GM23248 (cell line): ENCODE measurements at places on chromosomes 2 and 18.
A peak's percentile ranks its signal among the peaks of the same experiment; 100 is the strongest.

- DNase-seq, result peak; percentile 58
These were observed 182.2 kb upstream of the STON1 start for GRCh38 chr2:48347712-48348111.

DNA sequence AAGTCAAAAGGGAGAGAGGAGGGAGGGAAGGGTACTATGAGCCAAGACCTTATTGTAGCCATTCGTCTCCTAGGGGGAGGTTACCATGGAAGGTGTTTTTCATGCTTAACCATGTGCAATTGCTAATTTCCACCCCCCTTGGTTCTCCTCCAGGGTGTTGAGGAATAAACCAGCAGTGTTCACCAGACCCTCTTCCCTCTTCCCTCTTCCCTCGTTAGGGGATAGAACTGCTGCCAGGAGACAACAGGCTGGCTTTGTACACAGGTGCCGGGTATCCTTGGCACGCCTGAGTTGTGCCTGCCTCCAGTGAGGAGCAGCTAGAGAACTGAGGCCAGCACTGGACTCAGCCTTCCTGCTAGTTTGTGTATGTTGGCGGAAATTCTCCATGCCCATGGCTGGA lies 41.1 kb upstream of the ARL5A start:
- DNase-seq, result no peak

- no peak for DNase-seq
These were observed 161.3 kb downstream of the SPP2 start for GRCh38 chr2:234211797-234212196.

DNA sequence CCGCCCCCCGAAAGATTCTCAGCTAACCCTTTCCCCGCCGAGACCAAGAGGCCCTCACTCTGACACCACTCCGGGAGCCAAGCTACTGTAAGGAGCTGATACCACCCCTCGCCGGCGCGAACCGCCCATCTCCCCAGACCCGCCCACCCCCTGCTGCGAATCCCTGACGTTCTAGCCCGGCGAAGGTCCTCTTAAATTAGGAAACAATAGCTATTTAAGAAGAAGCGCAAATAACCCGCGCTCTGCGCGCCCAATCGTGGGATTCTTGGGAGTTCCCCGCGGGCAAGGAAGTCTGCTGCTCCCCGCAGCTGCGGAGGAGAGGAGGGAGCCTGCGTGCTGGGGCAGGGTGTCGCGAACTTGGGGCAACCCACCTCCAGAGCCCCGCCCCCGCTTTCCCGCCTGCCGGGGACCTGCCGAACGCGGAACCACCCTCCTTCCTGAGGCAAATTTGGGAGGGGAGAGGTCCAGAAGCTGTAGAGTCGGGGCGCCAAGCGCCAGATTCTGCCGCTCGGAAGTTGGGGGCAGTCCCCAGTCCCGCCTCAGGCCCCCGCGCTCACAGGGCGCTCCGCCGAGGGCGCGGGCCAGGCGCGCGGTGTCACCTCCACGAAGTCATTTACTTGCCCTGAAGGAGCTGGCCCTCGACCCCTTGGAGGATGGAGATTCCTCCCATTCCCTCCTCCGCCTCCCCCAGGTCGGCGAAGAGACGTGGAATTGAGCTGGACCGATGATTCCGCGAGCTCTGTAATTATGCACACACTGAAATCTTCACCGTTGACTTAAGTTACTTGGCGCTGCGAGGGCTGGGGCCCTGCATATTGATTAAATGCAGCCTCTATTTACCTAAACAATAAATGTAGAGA lies 8.4 kb upstream of the SP9 start:
- DNase-seq, result peak; percentile 47

GRCh38 chr2:151996243-151997003 lies 102.4 kb downstream of the CACNB4 start:
- DNase-seq, result no peak

- DNase-seq, result peak; percentile 44
These were observed 688 bp downstream of the CDH20 start for GRCh38 chr18:61333746-61334490.

- DNase-seq, result peak; percentile 76
These were observed 124.2 kb upstream of the ZNF516 start for GRCh38 chr18:76619261-76619620.

GRCh38 chr2:126995621-126996377 lies 97.1 kb downstream of the TEX51 start:
- DNase-seq, result no peak

GRCh38 chr18:23114911-23115310 lies 20.4 kb upstream of the CABLES1 start:
- DNase-seq, result peak; percentile 16

- no peak for DNase-seq
These were observed 202.7 kb downstream of the BCL11A start for GRCh38 chr2:60350791-60351190.

DNA sequence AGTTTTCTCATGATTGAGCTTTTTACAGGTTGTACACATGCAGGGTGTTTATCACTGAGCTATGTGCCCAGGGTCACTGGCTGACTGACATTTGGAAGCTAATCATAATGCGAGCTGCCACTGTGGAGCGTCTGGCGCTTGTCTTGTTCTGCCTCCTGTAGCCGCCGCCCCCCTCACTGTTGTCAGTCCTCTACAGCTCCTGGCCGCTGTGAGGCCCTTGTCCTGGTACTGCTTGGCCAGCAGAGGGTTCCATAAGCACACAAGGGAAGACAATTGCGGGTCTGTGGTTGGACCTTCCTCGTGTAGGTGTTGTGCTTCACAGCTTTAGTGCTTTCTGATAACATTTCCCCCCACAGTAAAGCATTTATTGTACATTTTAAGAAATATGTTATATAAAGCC lies 105.6 kb upstream of the LDLRAD4 start:
- DNase-seq, result peak; percentile 55

- DNase-seq, result peak; percentile 97
These were observed 152.9 kb downstream of the SPP2 start for GRCh38 chr2:234203135-234203984.

- DNase-seq, result no peak
These were observed 39.4 kb downstream of the DDX18 start for GRCh38 chr2:117853873-117854272.

DNA sequence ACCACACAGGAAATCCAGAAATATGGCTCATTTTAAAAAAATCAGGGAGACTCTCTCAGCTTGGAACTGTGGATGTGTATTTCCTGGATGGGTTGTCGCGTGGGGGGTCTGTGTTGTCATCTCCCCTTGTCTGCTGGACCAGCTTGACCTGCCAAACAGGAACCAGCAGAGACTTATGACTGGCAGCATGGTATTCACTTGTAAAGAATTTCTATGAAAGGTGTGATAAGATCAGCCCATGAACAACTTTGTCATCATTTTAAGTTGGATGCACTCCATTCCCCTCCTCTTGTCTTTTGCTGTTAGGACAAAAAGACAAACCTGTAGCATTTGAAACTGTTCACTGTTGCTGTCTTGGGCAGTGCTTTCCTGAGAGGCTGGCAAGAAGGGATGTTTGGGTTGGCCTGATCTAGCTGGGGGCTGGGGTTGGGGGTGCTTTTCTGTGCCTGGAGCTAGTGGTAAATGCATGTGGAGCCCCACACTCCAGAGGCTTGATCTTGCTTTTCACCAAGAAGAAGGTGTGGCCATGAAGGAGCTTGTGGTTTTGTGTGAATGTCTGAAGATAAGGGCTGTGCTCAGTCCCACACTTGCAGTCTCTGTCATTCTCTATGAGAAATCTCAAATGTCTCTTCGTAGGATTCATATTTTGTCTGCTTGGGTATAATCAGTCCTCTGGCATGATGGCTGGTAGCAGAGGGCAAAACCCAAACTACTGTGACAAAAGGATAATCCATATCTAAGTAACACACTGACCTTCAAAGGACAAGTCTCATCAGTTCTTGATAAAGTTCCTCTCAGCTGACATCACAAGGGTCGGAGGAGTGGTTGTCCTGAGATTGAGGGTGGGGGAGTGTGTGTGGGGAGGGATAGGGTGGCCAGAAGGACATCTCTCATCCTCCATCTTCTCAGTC lies 39.0 kb downstream of the RALB start:
- DNase-seq, result peak; percentile 75

GRCh38 chr2:68698567-68699377 lies 35.8 kb upstream of the ARHGAP25 start:
- no peak for DNase-seq

DNA sequence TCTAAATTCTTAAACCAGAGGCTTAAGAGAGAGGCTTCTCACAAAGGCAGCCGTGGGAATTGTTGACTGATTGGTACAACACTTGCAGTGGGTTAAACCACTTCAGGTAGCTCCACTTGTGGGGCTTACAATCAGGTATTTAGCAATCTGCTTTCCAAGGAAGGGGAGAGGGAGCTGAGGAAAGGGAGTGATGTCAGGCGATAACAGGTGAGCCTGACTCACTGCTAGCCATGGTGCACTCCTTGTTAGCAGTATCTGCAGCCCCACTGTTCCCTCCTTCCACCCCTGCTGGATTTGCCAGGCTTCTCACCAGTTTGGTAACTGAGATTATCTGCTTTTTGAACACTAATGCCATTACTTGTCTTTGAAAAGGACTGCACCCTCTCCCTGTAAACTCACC lies 1056.7 kb upstream of the FANCL start:
- no peak for DNase-seq

DNA sequence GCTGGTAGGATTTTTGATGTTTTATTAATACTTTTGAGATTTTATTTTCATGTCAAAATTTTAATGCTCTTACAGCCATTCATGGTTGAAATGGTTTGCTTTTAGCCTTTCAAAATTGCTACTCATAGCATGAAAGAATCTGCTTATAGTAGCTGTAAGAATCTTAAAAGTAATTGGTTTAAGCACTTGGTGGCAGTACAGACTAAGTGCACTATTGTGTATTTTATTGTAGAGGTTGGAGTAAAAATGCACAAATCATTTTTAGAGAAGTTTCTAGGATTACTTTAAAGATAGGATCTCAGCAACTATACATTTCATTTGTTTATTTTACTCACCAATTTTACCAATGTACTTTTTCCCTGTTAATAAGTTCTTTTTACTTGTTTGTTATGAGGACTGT lies 205.8 kb downstream of the SPAG16 start:
- no peak for DNase-seq

DNA sequence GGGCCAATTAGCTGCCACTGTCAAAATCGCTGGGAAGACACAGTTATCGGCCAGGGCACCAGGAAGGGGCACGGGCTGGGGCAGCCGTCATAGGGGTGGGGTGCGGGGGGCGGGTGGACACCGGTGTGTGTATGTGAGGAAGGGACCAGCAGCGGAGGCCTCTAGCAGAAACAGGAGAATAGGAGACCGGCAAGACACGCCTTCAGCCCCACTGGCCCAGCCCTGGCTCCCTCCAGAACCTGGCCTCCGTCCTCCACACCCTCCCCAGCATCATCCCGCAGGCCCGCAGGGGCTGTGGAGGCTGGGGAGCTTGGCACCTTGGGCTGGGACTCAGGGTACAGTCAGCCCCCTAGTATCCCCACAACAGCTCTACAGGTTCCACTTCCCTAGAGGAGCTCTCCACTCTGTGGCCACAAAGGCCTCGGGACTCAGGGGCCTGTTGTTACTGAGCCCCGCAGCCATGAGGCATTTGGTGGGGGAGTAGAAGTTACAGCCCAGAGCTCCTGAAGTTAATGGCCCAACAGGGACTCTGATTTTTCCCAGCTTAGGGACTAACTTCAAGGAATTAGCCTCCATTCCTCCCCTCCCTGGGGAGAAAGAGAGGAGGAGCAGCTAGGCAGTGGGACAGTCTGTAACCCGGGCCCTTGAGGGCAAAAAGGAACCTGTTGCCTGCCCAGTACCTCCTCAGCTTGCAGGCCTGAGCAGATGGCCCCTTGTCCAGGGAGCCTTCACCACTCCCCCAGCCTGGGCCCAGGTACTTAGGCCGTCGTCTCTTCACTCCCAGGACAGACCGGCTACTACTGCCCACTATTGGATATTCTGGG lies 19.9 kb downstream of the SH2D6 start:
- DNase-seq, result peak; percentile 55

DNA sequence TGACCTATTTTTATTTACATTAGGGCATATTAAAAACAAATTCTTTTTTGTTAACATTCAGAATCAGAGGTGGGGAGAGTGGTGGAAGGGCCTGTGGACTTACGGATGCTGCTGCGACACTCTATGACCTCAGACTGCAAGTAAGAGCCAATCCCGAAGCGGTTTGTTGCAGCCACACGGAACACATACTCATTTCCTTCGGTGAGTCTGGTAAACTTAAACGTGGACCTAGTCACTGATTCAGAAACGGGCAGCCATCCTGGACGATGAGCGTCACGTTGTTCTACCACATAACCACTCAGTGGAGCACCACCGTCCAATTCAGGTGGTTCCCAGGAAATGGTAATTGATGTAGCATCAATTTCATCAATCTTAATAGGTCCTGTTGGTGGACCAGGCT lies 61.9 kb downstream of the PLEKHA3 start:
- DNase-seq, result no peak

DNA sequence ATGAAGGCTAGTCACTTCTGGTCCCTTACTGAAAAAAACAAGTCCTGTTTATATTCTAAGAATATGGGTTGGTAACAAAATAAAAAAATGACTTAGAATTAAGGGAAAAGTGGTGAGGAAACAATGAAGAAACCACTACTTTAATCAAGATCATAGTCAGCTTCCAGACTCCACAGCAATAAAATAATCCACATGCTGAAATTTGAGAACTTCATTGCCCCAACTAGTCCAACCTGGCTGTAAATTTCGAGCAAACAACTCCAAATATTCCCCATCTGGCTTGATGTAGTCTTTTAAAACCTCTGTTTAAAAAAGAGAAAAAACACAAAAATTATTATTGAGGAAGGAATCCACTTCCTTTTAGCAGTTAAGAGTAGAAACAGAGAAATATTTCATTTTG lies 32.5 kb downstream of the METTL4 start:
- DNase-seq, result no peak

- peak; percentile 9 for DNase-seq
These were observed 111.5 kb downstream of the MGAT5 start for GRCh38 chr2:134365356-134365755.

DNA sequence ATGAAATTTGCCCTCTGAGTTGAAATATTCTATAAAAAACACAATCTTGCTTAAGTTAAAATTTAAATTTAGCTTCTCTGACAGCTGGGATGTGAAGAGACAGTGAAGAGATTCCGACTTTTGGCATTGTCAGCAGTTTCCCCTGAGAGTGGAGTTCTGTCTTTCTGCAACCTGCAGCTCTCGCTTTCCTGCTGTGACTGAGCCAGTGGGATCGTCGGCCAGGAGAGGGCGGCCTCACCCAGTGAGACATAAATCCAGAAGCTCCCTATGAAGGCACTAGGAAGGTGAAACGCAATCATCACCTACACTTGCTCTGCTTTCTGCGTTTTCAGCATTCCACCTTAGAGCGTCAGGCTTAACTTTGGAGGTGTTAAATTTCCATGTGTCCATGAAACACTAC lies 75.4 kb upstream of the HNMT start:
- peak; percentile 23 for DNase-seq

- DNase-seq, result no peak
These were observed 27.5 kb downstream of the MAP2 start for GRCh38 chr2:209451209-209451834.

DNA sequence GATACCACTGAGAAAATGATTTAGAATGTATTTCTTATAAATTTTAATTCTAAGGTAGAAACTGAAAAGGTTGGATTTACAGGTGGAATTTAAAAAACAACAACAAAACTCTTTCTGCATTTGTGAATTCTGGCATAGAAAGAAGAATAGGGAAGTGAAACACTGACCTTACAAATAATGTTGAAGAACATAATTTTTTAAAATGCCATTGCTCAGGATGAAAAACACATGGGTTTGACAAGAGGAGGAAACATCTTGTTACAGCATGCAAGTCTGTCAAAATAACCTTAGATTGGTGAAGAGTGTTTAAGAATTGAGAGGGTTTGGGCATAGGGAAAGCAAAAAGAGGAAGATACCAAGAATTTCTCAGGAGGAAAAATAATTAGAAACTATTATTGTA lies 184.3 kb downstream of the UBE2E3 start:
- no peak for DNase-seq
